NCI-H82 (cell line): ENCODE measurements at places on chromosomes 11 and 22.
A peak's percentile ranks its signal among the peaks of the same experiment; 100 is the strongest.

GRCh38 chr11:114156131-114156581, 96.6 kb downstream of the ZBTB16 start:
- DNase-seq = no peak

GRCh38 chr11:123338997-123339752, 90.9 kb upstream of the GRAMD1B start:
- DNase-seq = no peak

GRCh38 chr11:66339686-66340483, 3.7 kb upstream of the RIN1 start:
- DNase-seq = no peak

- no peak for DNase-seq
Observed at GRCh38 chr11:1573077-1573902, 1.2 kb upstream of the DUSP8 start.

GRCh38 chr22:21070690-21071615, 25.2 kb downstream of the LRRC74B start:
- no peak for DNase-seq

- DNase-seq = no peak
Observed at GRCh38 chr11:15828215-15828853, 528.0 kb downstream of the SOX6 start.

- DNase-seq = no peak
Observed at GRCh38 chr11:67393437-67393836, 1.7 kb downstream of the RAD9A start.

DNA sequence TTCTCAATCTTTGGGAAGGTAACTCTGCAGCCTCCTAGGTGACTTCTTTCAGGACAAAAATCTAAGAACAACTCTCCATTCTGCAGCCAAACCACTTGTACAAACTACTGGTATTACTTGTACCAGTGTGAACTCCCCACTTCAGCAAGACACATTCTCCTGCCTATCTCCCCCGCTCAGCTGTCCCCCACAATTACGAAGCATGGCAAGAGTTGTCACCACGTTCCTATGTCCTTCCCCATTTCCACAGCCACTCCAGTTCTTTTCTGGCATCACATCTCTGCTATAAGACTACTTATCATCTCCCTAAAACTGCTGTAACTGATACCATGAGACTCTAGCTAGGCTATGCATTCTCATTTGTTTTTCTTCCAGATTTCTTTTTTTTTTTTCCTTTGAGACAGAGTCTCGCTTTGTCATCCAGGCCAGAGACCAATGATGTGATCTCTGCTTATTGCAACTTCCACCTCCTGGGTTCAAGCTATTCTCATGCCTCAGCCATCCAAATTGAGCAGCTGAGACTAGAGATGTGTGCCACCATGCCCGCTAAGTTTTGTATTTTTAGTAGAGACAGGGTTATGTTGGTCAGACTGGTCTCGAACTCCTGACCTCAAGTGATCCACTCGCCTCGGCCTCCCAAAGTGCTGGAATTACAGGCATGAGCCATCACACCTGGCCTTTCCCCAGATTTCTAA, 71.9 kb upstream of the CDON start:
- DNase-seq = no peak

GRCh38 chr22:17284888-17285287, 65.7 kb upstream of the ADA2 start:
- no peak for DNase-seq

- no peak for DNase-seq
Observed at GRCh38 chr22:20483771-20484170, 11.8 kb downstream of the KLHL22 start.

GRCh38 chr22:36328635-36329253, 59.0 kb downstream of the MYH9 start:
- DNase-seq = no peak

DNA sequence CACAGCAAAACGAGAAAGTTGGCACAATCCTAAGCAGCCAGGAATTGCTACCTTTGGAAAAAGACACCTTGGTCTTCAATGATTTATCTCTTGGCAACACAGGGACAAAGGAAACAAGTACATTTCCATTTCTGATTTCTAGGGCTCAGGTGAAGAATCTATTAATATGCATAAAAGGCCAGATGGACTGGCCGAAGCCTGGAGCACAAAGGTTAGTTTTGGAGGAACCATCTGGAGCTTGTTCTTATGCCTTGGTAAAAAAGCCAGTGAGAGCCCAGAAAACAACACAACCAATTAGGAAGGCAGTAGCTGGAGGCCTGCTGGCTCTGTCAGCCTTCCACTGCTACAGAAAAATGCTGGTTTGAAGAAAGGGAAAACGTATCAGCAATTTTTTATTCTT, 713.5 kb upstream of the API5 start:
- DNase-seq = no peak

GRCh38 chr22:35549328-35549727, 8.7 kb downstream of the RASD2 start:
- peak; percentile 75 for DNase-seq

DNA sequence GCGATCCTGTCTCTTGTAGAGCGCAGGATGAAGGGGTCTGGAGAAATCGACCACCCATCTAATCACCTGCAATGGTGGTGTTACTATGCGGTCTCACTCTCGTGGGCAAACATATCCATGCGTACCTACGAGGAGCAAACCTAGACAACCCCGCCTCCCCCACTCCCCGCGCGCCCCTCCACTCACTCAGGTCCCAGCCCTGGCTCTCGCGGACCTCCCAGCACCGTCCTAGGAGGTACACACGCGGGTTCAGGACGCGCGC, 887 bp downstream of the TRPC6 start:
- DNase-seq = no peak

DNA sequence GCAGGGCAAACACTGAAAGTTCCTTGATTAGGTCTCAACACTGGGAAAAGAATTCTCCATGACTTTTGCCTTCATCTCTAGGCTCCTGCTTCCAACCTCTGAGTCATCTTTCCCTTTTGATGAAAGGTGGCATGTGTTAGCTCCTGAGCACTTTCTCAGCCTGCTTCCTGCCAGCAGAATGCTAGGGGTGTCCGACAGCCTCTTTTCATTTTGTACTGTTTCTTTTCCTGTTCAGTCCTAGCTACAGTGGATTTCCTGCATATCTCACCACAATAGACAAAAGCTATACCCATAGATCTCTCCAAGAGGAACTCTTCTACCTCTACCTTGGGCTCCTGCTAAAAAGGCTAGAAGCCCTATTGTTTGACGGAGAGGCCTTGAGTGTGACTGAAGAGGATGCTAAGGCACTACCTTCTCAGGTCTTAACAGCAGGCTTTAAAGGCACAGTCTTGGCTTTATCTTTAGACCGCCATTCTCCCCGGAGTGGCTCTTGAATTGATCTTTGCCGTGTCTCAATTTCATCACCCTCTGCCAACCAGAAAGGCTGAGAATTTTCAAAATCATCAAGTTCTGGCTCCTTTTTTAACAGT, 145.5 kb downstream of the RBFOX2 start:
- no peak for DNase-seq

- DNase-seq = no peak
Observed at GRCh38 chr11:115710980-115711379, 206.8 kb upstream of the CADM1 start.

DNA sequence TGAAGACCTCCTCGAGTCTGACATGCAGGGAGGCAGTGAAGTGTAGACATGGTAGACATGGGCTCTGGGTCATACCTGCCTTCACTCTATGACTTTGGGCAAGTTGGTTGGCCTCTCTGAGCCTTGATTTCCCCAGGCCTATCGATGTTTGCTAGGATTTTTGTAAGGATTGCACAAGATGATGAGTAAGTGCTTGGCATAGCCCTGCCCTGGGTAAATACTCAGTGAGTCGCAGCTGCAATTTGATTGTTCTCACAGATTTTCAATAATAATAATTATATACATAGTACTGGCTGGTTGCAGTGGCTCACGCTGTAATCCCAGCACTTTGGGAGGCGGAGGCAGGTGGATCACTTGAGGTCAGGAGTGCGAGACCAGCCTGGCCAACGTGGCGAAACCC, 18.1 kb downstream of the MCM5 start:
- no peak for DNase-seq
